ENCODE measurements at places on chromosomes 7 and 10.

- no peak for DNase-seq
Measured at GRCh38 chr10:613271-614138, 76.0 kb downstream of the DIP2C start.

DNA sequence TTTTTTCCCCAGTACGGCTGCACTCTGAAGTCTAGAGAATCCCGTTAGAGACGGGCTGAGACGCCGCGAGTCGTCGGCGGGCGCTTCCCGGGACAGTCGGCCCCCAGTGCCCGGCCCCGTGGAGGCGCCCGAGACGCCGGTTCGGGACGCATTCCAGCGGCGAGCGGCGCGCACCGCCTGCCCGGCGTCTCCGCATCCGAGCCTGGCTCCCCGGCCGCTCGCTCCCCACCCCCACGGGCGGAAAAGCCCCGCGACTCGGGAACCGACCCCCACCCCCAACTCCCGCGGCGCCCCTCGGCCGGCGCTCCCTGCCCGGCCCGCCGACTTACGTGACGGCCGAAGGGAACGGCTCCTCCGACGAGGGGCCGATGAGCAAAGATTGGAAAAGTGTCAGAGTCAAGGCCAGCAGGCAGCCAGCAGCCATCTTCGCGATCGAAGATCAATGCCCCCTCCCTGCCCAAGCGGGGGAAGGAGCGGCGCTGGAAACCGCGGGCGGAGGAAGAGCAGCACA lies 486 bp downstream of the CACNA2D1 start:
- no peak for DNase-seq

GRCh38 chr7:298743-299142 lies 8.8 kb downstream of the FOXL3 start:
- DNase-seq: no peak

DNA sequence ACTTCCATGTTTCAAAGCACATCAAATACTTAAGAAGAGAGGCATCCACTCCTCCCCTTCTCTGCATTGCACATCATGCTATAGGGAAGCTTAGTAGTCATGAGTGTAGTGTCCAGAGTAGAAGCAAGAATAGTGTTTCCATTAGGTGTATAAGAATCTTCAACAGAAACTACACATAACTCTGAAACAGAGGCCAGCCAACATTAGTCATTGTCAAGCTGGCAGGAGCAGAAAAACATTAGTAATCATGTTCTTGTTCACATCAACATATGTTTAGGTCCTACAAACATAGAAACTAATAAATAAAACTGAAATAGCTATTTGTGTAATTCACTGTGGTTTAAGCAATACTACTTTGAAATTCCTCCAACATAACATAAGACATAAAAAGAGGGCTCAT lies 370.2 kb downstream of the PPP1R3A start:
- DNase-seq: no peak

DNA sequence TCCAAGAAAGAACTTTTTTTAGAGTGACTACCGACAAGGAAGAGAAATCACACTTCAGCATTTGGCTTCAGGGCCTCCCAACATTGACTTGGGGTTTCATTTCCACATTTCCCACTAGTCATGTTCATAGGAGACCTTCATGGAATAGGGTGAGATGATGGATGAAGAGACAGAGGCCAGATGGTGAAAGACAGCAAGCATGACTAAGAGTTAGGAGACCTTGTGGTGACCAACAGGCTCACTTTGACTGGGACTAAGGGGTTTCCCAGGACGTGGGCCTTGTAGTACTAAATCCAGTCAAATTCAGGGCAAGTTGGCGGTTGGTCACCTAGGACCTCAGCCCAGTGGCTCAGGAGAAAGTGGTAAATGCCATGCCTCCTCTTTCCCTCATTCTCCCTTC lies 3.0 kb upstream of the GIMAP5 start:
- no peak for DNase-seq

DNA sequence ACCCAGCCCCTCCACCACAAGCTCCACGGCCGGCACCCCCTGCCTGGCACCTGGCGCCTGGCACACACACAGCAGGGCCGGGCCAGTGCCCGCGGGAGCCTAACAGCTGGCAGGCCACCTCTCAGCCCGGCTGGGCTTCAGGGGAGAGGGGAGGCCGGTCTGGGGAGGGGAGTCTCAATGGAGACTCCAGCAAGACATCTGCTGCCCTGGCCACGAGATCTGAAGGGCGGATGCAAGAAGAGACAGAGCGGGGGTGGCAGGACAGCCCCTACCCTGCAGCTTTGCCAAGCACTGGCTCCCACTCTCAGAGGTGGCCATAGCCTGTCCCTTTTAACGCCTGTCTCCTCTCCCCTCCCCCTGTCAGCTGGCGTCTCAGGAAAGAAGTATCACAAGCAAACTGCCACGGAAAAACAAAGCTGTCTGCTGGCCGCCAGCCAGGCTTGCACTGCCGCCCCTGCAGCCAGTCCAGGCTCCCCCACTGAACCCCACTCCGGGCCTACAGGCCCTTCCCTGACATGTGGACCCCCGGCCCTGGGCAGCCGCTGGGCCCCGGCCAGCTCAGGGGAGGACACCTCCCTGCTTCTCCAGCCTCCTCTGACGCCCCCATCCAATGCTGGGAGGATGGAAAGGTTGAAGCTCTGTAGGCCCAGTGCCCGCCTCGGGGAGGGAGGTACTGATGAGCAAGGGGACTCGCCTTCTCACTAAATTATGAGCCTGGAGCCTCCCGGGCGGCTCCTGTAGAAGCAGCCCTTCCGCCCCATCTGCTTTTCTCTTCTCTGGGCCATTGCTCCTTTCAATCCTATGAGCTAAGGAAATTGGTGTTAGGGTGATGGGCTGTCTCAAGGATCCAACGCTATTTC lies 178.4 kb downstream of the ARHGAP12 start:
- no peak for DNase-seq

DNA sequence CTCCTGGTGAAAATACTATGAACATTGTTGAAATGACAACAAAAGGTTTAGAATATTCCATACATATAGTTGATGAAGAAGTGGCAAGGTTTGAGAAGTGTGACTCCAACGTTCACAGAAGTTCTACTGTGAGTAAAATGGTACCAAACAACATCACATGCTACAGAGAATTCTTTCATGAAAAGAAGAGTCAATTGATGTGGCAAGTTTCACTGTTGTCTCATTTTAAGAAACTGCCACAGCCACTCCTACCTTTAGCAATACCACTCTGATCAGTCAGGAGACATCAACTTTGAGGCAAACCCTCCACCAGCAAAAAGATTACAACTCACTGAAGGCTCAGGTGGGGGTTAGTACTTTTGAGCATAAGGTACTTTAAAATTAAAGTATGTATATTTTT lies 693.3 kb downstream of the GRID1 start:
- DNase-seq: no peak

- DNase-seq: no peak
Measured at GRCh38 chr10:71429929-71430328, 33.2 kb downstream of the CDH23 start.

GRCh38 chr7:69652947-69653701 lies 54.8 kb downstream of the AUTS2 start:
- DNase-seq: no peak

DNA sequence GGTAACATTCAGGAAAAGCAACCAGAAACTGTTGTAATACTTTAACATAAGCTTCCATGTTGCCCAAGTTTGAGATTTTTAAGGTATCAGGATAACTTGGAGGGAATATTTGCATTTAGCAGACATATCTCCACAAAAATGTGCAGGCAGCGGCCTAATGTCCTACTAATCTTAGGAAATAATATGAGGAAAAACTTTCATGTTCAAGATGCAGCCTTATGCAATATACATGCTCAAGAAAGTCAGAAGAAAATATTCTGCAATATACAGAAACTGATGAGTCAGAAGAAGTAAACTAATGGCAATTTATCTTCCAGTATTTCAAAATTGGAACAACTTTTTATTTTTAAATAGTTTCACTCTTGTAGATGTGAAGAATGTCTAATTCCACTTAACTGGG lies 463.2 kb upstream of the C7orf33 start:
- DNase-seq: no peak

DNA sequence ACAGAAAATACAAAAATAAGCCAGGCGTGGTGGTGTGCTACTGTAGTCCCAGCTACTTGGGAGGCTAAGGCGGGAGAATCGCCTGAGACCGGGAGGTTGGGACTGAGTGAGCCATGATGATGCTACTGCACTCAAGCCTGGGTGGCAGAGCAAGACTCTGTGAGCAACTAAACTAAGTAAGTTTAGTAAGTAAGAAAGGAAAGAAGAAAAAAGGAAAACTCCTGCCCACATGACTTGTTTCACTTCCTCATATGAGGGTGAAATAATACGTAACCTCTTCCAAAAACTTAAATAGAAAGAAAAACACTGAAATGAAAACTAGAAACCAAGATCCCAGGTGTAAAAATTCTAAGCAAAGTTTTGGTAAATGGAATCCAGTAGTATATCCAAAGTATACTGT lies 79.6 kb downstream of the LARP4B start:
- no peak for DNase-seq

DNA sequence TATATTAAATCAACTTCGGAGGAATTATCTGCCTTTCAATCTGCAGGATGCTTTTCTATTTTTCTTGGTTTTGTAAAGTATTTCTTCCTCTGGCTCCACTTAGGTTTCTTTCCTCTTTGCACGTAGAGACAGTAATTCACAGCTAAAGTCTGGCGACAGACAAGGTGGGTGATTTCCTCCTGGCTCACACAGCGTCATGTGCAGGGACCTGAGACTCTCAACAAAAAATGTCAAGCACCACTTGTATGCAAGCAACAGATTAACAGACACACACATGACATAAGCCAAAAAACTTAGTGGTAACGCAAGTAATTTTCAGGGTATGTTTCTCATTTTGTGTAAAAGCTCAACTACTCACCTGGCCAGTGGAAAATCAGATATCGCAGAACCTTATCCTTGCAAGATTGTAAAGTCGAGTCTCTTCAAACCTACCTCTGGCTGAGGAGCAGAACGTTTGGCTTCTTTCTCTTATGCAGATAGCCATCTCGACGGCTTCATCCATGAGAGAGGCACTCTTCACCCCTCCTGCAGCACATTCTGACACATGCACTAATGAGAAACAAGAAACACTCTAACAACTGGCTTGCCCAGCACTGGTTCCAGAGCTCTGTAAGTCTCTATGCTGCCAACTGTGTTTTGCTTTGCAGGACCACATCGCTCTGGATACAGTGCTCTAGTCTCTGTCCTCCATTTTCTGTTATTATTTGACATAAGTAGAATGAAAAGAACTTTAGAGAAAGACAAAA lies 188.0 kb downstream of the CDCA7L start:
- no peak for DNase-seq

GRCh38 chr7:36601601-36602000 lies 122.7 kb downstream of the AOAH start:
- no peak for DNase-seq

DNA sequence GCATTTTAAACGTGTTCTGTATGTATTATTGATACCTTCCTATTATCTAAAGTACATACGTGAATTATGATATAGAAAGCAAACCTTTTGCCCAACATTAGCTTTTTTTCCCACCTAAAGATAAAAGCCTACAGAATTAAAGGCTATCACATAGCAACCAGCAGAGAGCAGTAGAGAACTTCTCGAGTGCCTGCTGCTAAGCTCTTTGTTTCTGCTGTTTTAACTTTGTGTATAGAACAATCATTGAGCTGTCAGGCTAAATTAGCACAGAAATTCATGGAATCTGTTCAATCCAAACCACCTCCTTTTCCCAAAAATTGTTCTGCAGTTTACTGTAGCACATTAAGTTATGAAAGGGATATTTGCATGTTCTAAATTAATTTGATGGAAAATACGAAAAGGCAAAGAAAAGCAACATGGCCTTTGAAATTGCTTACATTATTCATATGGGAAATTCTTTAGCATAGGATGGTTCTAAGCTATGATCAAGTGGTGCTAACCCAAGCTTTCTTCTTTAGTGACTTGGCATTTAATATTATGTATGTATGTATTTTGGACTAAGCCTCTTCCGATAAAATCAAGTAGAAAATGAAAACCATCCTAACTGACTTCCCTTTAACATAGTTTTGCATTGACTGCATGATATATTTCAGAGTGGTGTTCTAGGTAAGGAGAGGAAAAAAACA lies 1288.5 kb downstream of the GATA3 start:
- DNase-seq: no peak

- no peak for DNase-seq
Measured at GRCh38 chr7:142776206-142776844, 5.6 kb downstream of the PRSS2 start.

GRCh38 chr10:675532-675931 lies 13.9 kb downstream of the DIP2C start:
- no peak for DNase-seq

DNA sequence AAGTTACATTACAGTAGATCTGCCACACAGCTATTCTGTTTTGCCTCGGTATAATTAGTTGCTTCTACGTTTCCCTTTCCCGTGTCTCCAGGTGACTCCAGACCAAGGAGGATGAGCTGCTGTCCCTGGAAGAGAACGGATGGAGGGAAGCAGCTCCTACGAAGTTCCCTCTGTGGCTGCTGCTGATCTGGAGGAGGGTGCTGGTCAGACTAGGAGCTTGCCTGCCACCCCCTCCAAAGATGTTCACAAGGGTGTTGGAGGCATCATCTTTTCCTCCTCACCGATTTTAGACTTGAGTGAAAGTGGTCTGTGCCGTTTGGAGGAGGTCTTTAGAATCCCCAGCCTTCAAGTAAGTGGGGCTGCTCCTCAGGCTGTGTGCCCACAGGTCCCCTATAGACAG lies 1.4 kb downstream of the LRRC27 start:
- no peak for DNase-seq

GRCh38 chr7:77199013-77199966 lies at the start of gene FGL2:
Gene FGL2, minus strand, starts transcription at chr7:77199819. Its CDS starts 26 bp downstream, at chr7:77199793.
- DNase-seq: peak; percentile 15

DNA sequence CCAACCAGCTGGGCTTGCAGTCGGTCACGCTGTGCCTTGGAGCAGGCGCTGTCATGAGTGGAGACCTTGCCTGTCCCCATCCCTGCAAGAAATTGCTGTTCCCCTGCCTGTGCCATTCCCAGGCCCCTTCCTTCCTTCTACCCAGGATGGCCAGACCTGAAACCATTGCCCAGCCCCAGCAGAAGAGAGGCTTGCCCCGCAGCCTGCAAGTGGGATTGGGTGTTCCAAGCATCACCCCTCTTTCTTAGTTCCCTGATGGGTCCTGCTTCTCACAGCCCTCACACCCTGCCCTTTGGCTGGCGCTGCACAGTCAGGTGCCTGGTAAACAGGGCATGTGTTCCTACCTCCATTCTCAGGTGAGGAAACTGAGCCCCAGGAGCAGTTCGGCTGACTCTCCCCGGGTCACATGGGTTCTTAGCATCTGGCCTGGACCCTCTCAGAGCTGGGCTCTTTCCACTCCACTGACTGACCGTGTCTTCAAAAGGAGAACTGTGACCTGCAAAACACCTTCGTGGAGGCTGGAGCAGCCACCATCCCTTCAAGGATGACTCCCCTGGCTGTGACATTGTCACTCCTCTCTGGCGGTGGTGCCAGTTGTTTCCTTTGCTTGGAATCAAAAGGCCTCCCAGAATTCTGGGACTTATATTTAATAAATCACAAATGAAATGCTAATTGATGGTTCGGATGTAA lies 41.9 kb upstream of the PDCD4 start:
- DNase-seq: no peak

- DNase-seq: no peak
Measured at GRCh38 chr7:963236-964078, 9.0 kb upstream of the ADAP1 start.

- DNase-seq: no peak
Measured at GRCh38 chr7:157889480-157889879, 552.7 kb downstream of the DNAJB6 start.
